CD4-positive, alpha-beta T cell treated with Interleukin-15 for 1 hour (primary cell): ENCODE measurements at places on chromosomes 16 and 17.

- DNase-seq: no peak
Observed at GRCh38 chr17:3956327-3956957, 7.8 kb downstream of the ATP2A3 start.

DNA sequence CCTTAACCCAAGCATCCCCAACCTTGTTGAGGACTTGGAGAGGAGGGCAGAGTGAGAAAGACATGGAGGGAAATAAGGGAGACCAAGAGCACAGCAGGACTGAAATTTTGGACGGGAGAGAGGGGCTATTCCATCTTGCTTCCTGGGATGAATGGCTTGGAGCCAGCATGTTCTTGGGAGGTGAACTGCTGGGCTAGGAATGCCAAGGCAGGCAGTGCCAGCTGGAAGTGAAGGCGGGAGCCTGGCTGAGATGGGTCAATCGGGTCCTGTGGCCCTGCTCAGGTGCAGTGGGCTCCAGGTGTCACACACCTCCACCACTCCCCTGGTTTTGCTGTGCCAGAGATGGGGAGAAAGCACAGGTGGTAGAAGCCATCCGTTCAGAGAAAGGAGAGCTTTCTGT is 25.5 kb downstream of the WNT9B start:
- no peak for DNase-seq

GRCh38 chr17:5031365-5032082 is 3.7 kb downstream of the SLC52A1 start:
- peak; percentile 82 for DNase-seq

DNA sequence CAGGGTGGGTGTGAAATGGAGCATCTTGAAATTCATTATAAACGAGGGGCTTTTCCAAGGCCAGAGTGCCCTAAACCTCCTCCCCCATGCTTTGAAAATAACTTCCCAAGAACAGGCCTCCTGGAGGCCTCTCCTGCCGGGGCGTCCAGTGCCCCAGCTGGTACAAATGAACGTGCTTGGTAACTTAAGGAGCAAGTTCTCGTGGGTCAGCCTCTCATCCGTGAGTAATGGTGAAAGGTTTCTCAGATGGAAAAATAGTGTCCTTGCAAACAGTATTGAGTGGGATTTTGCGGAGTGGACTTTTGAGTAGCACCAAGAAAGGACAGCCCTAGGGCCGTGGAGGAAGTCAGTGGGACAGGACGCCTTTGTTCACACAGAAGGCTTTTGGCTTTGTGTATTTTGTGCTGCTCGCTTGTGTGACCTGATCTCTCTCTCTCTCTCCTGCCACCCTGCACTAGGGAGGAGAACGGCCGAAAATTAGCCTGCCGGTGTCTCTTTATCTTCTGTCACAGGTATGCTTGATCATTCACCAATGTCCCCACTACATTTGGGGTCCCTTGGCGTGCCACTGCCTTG is 34.6 kb downstream of the CLEC16A start:
- DNase-seq: no peak

GRCh38 chr17:40447148-40447644 is 3.9 kb downstream of the IGFBP4 start:
- DNase-seq: no peak

- DNase-seq: no peak
Observed at GRCh38 chr17:73639322-73639721, 4.9 kb downstream of the SDK2 start.
